ENCODE measurements at places on chromosomes 6 and 20.

GRCh38 chr6:23875006-23875405 is 251.0 kb upstream of the NRSN1 start:
- DNase-seq, result no peak

DNA sequence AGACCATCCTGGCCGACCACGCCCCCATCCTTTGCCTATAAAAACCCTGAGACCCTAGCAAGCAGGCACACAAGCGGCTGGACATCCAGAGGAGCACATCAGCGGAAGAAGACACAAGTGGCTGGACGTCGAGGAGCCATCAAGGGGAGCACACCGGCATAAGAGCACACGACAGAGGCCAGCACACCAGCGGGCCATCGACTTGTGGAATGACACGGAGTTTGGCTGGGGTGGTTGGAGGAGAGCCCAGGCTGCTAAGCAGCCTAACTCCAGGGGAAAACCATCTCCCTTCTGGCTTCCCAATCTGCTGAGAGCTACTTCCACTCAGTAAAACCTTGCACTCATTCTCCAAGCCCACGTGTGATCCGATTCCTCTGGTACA is 44.8 kb upstream of the BCLAF1 start:
- no peak for DNase-seq

GRCh38 chr6:63672582-63673129 is 37.1 kb downstream of the PHF3 start:
- DNase-seq, result no peak

- no peak for DNase-seq
These were observed 70.0 kb downstream of the PSMG4 start for GRCh38 chr6:3328796-3329195.

DNA sequence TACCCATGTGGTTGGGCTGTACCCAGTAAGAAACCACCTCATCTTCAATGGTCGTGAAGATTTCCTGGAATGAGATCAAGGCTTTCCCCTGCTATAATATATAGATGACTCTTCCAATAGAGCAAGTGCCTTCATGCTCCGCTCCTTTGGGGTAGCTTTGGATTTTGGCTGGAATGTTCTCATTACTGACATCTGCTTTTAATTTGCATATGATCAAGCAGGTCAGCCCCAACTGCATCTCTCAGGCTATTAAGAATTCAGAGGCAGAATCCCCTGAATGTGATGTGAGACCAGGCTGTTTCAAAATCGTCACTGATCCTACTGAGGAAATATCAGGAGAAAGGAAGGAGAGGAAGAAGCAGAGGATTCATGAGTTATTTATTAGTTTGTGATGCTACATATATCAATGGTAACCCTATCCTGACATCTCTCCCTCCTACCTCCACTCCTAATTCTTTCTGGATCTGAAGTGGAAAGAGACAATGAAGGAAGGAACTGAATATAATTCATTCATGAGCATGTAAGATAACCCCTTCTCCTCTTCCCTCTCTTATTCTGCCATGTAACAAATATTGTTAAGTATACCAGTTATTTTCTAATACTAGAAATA is 47.6 kb upstream of the FUCA2 start:
- no peak for DNase-seq

- DNase-seq, result no peak
These were observed 60.4 kb downstream of the TMEM200A start for GRCh38 chr6:130426066-130426721.

GRCh38 chr6:41767112-41767833 is 12.4 kb downstream of the FRS3 start:
- no peak for DNase-seq

DNA sequence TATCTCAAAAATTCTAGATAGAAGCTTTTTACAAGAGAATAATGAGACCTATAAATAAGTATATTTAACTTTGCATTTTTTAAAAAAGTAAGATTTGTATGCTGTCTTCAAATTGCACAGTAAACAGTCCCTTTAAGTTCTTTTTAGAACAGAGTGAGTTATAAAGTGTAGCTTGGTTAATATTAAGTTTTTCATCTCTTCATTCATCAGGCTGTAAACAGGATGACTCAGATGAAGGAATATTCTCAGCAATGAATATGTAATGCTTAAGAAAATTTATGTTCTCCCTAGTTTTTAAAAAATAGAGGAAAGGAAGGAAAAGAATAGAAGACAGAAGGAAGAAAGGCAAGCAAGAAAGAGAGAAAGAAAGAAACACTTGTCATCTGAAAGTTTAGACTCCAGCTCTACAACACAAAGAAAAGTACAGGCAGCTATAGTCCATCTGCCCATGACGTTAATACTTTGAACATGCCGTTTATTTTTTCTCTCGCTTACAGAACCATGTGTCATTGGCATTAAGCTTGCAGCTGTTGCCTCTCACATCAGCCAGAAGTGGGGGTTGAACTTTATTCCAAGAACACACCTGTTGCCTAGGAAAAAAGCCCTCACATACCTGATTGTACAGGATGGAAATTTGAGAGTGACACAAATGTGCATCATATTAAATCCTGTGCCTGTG is 36.1 kb downstream of the CAP2 start:
- DNase-seq, result no peak

GRCh38 chr6:169571123-169571962 is 130.5 kb downstream of the WDR27 start:
- DNase-seq, result no peak

DNA sequence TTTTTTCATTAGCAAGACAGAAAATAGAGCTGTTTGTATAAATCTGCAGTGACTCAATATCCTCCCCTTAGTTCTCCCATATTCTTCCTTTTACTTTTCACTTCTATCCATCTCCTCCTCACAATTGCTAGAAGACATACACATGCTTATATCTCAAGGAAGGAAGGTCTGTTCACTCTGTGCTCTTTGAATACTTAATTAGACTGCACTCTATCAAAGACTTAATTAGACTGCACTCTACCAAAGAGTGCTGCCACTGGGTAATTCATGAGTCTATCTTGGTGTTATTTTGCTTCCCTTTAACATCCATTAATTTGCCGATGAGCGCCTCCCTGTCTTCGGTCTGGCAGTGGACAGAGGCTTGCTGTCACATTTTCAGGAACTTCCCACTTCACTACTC is 241.9 kb downstream of the ADGB start:
- no peak for DNase-seq

GRCh38 chr20:21571841-21572690 is 58.2 kb upstream of the NKX2-2 start:
- peak; percentile 24 for DNase-seq

DNA sequence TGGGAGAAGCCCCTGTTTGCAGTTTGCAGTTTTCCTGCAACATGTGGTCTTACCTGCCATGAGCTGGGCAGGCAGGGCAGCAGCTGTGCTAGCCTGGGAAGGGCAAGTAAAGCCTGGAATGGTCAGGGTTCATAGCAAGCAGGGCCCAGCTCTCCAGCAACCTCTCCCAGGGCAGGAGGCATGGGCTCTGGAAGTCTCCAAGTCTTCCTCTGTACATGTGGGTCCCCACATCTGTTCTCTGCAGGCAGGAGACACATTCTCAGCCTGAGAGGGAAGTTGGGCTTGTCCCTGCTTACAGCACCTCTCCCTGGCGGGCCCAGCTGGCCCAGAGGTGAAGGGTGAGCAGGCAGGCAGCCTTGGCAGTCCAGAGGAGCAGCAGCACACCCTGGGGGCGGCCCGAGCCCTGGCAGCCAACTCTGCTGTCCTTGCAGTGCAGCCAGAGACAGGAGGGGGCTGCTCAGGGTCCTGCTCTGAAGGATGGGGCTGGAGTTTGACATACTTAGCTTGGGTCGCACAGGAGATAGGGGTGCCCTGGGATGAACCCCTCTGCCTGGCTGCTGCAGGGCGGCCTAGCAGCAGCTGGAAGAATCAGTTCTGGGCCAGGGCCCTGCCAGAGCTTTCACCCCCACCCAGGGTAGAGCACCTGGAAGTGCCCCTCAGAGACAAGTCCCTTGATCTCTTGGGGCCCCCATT is 176.0 kb downstream of the MRPL14 start:
- peak; percentile 18 for DNase-seq

- no peak for DNase-seq
These were observed 29.8 kb downstream of the NDUFAF5 start for GRCh38 chr20:13814672-13815071.

DNA sequence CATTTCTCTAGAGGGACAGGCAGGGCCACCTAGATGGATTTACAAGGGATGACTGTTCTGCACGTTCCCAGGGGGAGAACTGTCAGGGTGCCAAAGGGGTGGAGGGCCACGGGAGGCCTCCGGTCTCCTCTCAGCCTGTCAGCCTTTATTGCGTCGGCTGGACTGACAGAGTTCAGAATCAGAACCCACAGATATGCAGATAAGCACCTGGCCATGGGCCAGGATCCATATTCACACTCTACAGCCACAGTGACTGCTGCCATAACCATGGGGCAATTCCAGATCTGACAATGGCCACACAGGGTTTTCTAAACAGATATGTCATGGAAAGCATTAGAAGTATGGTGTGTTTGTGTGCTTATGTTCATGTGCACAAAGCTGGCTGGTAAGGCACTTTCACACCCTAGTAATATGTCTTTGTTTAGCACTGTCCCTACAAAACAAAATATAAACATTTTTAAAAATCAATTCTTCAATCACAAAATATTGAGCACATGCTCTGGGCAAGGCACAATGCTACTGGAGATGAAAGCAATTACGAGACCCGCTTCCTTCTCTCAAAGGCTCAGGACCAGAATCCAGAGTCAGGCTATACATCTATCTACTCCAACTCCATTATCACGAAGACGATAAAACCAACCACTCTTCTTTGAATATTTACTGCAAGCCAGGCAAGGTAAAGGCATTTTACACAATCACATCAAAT is 29.1 kb downstream of the TRAM2 start:
- DNase-seq, result no peak

DNA sequence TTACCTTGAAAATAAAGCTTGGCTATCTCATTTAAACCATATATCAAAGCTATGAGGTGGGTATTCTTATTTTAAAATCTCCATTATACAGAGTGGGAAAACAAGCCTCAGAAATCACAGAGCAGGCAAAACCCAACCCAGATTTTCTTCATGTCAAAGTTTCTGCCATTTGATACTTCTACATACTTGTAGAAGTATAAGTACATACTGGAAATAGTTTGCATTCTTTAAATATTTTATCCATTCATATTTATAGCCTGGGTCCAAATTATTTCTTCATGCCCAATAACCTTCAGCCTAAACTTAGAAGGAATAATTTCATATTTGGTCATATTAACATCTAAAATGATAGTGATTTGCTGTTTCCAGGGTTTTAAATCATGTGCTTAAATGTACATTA is 61.8 kb downstream of the MLIP start:
- no peak for DNase-seq

DNA sequence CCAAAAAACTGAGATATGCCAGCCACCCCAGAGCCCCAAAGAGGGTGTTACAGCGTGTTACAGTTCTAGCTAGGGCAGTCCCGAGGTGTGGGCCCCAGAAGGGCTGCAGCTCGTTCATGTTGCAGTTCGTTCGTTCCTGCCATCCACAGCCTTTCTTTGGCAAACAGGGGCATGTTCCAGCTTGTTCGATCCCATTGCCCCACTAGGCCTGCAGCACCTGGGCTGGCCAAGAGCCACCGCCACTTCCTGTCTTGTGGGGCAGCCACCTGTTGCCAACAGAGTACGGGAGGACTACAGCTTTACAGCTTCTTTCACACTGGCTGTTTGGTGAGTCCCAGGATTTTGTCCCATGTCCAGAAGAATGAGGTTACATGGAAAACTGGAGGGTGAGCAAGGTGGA is 198.1 kb downstream of the MMUT start:
- DNase-seq, result no peak

DNA sequence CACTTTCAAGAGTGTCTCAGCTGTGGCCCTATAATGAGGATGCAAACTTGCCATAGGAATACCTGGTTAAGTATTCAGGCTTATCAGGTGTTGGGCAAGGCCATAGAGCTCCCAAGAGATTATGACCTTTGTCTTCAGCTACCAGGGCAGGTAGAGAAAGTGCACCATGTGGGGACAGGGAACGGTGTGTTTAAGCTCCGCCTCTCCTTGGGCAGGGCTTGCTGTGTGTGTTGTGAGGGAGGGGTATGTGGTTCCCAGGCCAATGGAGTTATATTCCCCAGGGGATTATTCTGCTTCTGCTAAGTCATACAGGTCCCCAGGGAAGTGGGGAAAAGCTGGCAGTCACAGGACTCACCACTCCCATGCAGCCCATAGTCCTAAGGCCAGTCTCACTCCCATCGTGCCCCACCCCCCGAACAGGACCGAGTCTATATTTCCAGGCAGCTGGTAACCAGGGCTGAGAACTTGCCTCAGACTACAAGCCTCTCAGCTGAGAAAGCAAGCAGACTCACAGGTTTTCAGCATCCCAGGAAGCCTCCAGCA is 660.2 kb downstream of the HTR1B start:
- DNase-seq, result no peak

- no peak for DNase-seq
These were observed 76.1 kb downstream of the SULF2 start for GRCh38 chr20:47708953-47709833.

GRCh38 chr20:19652591-19653026 is 105.4 kb upstream of the RIN2 start:
- no peak for DNase-seq

- DNase-seq, result no peak
These were observed 399.8 kb upstream of the MAN1A1 start for GRCh38 chr6:119749335-119749734.

GRCh38 chr6:291204-291696 is 1.0 kb upstream of the DUSP22 start:
- no peak for DNase-seq

DNA sequence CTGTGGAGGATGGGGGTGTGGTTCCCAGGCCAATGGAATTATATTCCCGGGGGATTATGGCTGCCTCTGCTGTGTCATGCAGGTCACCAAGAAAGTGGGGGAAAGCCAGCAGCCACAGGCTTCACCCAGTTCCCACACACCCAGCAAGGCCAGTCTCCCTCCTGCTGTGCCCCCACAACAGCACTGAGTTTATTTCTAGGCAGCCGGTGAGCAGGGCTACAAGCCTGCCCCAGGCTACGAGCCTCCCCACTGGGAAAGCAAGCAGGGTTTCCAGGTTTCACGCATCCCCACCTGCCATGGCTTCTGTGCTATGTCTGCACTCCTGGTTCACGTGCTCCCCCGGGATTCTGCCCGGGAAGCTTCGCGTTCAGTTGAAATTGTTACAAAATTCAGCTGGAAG is 72.6 kb downstream of the ERMARD start:
- peak; percentile 2 for DNase-seq

GRCh38 chr20:48850257-48850976 is 22.6 kb upstream of the PREX1 start:
- DNase-seq, result no peak

GRCh38 chr6:18506382-18507017 is 119.3 kb downstream of the RNF144B start:
- no peak for DNase-seq

- DNase-seq, result no peak
These were observed 7.3 kb downstream of the EDN1 start for GRCh38 chr6:12297363-12298016.
